ENCODE measurements at places on chromosomes 2 and 18.

GRCh38 chr2:223846515-223846914 lies 9.1 kb upstream of the AP1S3 start:
- no peak for DNase-seq

DNA sequence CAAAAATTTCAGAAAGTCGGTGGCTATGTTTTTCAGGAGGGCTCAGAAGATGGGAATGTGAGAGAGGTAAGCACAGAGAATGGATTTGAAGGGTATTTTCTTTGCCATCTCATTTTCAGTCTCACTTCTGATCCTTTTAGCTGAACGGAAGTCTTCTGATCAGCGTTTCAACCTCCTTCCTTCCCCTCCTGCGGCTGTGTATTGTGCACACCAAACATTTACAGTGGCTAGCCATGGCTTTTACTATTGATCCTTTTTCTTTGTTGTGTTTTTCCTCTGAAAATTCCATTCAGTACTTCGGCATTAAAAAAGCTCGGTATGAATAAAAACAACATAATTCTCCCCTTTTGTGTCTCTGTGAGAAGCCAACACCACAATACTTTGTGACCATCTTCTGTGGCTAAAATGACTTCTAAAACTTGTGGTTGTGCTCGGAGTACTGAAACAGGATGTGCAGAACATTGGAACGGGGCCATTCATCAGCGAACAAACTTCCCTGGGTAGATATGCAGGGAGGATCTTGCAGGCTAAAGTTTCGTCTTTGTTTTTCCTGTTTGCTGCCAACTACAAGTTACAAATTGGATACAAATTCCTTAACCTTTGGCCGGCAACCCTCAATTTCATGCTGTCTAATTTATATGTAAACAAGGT lies 260.8 kb upstream of the FAM98A start:
- DNase-seq, result no peak

DNA sequence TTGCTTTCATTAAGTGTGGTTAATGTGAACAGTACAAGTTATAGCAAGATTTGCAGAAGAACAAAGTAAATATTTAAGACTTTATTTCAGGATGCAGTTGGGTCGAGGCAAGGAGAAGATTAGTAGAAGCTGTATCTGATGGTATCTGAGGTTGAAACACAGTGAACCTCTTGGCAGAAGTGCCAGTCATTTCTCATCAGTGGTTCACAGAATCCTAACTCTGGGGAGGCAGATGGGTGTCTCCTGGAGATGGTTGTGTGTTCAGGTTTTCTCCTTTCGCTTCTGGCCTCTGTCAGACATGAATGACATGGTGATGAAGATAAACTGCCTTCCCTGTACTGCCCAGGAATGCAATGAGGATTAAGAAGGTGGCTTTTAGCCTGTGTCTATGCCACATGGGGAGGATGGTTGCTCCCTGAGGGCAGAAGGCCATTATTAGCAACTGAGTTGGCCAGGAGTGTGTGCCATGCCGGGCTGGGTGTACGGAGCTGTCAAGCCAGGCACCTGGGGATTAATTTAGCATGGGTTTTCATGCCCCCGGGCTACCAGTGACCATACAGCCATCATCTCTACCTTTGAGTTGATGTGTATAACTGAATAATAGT lies 28.0 kb downstream of the MGAT5 start:
- DNase-seq, result no peak

DNA sequence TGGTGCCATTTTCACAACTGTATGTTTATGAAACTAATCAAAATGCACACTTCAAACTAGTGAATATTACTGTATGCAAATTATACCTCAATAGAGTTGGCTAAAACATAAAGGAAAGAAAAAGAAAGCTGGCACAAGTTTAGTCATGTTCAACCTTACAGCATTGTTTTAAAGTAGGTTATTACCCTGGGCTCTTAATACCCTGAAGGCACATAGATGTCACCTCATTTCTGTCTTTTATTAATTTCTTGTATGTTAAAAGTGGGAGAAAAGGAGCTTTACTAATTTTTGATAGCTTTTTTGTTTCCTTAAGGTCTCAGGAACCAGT lies 32.7 kb downstream of the TMEM131 start:
- no peak for DNase-seq

DNA sequence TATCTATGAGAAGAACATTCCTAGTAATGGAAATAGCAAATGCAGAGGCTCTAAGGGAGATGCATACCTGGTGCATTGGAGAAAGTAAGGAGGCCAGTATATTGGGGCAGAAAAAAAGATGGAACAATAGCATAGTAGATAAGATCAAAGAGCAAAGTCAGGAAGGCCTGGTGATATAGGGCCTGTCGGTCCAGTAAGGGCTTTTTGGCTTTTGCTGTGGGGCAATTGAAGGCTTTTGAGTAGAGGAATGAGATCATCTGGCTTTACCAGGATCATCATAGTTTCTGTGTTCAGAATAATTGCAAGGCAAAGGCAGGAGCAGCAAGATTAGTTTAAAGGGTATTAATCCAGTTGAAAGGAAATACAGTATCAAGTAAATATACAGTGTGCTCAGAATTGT lies 111.8 kb downstream of the EHBP1 start:
- no peak for DNase-seq

- no peak for DNase-seq
These were observed 26.6 kb downstream of the PTRHD1 start for GRCh38 chr2:24766609-24767008.

GRCh38 chr2:37894601-37895000 lies 30.5 kb upstream of the RMDN2 start:
- DNase-seq, result no peak

GRCh38 chr18:2907550-2908135 lies 60.8 kb downstream of the EMILIN2 start:
- no peak for DNase-seq

DNA sequence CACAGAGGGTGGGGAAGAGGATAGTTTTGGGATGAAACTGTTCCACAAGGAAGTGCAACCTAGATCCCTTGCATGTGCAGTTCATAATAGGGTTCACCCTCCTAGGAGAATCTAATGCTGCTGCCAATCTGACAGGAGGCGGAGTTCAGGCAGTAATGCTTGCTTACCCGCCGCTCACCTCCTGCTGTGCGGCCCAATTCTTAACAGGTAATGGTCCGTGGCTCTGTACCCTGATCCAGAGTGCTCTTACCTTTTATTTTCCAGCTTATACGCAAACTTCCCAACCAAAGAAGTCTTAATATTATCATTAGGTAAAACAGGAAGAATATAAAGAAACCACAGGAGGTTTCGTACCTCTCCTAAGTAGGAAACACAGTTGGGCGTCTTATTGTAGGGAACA lies 82.7 kb upstream of the CD302 start:
- DNase-seq, result no peak

DNA sequence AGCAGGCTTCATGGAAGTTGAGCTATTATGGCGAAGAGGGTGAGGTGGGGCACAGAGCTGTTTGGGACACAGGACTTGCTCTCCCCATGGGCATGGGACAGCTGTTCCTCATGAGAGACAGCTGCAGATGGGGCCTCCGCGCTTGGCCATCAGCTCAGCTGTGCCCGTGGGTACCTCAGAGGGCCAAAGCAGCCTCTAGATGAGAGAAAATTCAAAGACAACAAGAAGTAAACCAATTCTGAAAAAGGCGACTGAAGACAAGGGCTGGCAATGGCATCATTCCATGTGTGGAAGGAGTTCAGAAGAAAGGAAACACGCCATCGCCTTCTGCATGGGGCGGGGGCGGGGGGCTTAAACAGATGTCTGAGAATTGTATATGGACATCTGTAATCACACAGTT lies 136.2 kb downstream of the BCL2 start:
- no peak for DNase-seq

DNA sequence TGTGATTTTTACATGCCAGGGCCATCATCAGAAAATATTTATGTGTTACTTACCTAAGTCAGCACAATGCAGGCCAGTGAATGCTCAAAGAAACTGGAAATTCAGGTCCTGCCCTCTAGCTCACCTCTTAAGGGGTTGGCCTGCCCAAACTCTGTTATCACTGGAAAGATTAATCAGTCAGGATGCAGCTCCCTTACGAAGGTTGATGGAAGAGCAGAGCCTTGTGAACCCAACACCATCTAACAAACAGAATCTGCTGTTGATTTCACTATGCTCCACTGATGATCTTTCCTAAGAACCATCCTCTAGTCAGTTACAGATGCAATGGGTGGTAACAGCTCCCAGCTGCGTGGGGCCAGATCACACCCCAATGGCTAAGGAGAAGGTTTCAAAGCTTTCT lies 38.2 kb downstream of the SOX11 start:
- no peak for DNase-seq

GRCh38 chr2:71720596-71721361 lies 267.4 kb downstream of the DYSF start:
- no peak for DNase-seq

- DNase-seq, result no peak
These were observed 199.2 kb downstream of the KCNS3 start for GRCh38 chr2:18077704-18078103.
